ENCODE measurements at places on chromosomes 2 and 18. TPM values are rescaled to one million over a fixed set of nuclear protein-coding genes. Genes with fewer than 3 reads are reported as not detected.

GRCh38 chr2:45841752-45842407 lies 190.4 kb downstream of the PRKCE start:
- no peak for DNase-seq

- DNase-seq = no peak
Observed at GRCh38 chr18:53991202-53991601, 233.3 kb downstream of the MBD2 start.

DNA sequence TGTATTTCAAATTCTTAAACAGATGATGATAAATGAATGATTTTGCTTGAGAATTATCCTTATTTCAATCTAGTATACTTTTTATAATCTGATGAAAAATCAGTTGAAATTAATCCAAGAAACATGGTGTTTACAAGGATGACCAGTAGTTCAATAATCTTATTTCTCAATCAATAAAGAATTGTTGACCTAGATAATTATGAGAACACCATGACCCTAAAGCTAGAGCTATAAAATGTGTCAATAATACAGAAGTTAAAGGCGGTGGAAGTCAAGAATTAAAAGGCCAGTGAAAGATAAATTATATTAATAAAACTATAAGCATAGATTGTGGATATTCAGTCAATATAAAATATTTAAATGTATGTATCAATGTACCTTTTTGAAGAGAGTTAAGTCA lies 667.4 kb upstream of the GCFC2 start:
- DNase-seq = no peak

- no peak for DNase-seq
Observed at GRCh38 chr18:12162786-12163185, 69.1 kb downstream of the ANKRD62 start.

GRCh38 chr2:176934131-176934530 lies 278.5 kb upstream of the HNRNPA3 start:
- DNase-seq = no peak

- DNase-seq = no peak
Observed at GRCh38 chr2:241161646-241162281, 11.5 kb downstream of the PPP1R7 start.

DNA sequence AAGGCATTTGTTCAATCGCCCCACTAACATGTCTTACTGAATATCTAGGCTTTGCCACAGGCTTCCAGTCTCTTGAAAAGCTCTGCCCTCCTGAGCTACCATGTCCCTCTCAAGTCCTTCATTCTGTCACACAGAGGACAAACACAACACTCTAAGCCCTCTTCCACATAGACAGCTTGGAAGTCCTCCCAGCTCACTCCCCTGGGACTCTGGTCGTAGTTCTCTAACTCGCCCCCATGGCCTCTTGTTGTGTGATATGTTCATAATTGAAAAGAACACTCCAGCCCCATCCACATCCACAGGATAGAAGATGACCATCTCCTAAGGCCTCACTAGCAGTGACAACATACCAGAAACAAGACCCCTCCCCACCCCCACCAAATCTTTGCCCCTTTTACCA lies 37.9 kb downstream of the BUB1 start:
- no peak for DNase-seq

GRCh38 chr2:6410313-6410712 lies 455.4 kb downstream of the CMPK2 start:
- DNase-seq = no peak

DNA sequence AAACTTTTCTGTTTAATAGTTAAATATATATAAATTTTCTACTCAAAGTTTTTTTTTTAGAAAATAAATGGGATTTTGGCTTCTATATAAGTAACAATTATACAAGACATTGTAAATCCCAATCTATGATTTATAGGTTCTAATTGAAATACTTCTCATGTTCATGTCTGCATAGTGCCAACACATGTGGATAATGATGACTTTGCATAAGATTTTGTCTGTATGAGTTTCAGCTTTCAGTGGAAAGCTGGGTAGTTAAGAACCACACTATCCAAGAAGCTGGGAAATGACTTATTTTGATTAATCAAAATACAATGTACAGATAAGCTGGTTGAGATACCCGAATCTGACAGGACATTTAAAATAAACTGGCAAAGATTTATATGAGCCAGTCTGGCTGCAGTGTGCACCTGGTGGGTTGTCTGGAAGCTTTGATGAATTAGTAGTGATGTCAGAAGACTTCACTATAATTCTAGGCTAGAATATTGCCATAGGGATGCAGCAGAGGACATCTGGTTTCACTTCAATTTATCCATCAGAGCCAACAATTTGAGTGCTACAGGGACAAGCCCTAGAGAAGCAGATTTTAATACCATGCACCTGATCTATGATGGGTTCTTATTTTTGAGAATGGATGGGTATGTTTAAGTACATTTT lies 45.4 kb downstream of the EML6 start:
- DNase-seq = no peak

GRCh38 chr2:38720613-38721241 lies 30.4 kb downstream of the SRSF7 start:
- no peak for DNase-seq

- DNase-seq = no peak
Observed at GRCh38 chr2:137229834-137230233, 464.5 kb downstream of the THSD7B start.

DNA sequence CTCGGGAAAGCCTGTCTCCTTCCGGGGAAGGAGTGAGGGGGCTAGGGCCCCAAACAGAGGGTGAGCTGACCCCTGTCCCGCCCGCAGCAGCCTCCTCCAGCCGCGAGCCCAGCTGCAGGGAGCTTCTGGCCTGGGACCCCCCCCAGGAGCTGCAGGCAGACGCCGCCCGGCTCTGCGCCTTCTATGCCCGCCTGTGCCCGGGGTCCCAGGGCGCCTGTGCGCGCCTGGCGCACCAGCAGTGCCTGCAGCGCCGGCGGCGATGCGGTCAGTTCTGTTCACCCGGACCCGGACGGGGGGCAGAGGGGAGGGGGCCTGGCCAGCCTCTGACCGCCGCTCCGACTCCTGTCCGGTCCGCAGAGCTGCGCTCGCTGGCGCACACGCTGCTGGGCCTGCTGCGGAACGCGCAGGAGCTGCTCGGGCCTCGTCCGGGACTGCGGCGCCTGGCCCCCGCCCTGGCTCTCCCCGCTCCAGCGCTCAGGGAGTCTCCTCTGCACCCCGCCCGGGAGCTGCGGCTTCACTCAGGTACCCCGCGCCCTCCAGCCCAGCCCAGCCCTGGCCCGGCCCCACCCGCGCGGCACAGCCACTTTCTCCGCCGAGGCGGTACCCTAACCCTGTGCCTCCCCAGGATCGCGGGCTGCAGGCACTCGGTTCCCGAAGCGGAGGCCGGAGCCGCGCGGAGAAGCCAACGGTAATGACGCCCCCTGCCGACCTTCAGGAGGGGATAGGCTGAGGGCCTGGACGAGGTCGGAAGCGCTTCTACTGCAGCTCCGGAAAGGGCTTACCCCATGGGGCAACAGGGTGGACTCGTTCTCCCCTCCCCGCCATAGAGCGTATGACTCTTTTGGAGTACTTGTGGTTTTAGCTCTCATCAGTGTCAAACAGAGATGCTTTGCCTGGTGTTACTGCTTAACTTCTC lies 2.0 kb upstream of the CHRND start:
- DNase-seq = peak; percentile 4

- no peak for DNase-seq
Observed at GRCh38 chr2:116820986-116821385, 993.5 kb upstream of the DDX18 start.

DNA sequence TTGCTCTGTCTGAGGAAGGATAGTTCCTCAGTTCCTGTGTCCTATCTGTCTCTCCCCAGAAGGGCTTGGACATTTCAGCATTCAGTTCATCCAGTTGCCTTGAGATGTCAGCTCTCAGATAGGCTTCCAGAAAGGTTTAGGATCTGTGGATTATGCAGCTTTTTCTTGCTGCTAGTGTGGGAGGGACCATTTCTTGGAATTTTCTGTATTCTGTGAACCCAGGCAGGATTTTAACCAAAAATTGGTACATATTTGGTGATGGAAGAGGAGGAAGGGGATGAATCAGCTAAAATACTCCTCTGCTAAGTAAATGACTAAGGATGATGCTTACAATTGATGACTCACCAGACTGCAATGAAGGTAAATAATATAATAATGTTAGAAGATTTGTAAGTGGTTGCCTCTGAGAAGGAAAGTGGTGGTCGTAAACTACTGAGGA lies 58.6 kb upstream of the DOCK10 start:
- DNase-seq = no peak

- no peak for DNase-seq
Observed at GRCh38 chr18:41324934-41325333, 630.1 kb upstream of the PIK3C3 start.

DNA sequence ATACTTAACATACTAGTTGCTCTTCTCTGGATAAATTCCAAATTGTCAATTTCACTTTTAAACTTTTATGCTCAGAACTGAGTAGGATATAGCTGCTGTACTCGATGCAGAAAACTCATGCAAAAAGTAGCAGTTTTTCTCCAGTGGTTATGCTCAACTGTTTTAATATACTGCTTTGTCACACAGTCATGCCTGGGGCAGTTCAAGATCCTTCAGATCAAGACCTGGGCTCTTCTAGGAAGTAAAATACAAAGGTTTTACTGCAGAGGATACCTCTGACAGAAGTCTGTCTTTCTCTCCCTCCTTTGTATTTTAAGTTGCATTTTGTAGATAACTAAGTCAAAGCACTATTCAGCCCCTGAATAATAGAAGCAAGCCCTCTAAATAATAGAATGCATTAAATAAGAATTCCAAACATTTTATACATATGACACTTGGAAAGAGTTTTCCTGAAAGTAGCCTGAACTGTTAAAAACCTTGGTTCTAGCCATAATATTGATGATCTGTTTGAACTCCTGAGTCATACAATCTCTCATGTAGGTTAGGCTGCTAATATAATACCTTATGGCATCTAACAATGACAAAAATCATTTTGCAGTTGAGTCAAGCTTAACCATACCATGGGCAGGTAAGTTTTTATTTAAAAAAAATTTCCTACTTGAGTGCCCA lies 183.3 kb upstream of the TRIB2 start:
- no peak for DNase-seq

DNA sequence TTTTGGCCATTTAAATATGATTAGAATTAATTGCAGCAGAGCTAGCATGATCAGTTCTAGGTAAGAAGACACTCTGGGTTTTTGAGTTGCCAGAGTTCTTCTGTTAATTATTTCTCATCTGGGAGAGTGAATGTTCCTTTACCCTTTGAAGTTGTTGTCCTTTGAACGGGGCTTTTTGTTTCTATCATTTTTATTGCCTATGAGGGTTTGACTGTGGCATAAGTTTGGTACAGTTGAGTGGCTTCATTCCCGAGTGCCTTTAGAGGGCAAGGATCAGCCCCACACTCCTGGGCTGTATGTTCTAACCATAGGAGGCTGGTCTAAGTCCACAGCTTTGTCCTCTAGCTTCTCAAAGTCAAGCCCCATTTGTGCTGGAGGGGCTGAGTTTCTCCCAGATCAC lies 804.3 kb downstream of the KCNJ3 start:
- no peak for DNase-seq

DNA sequence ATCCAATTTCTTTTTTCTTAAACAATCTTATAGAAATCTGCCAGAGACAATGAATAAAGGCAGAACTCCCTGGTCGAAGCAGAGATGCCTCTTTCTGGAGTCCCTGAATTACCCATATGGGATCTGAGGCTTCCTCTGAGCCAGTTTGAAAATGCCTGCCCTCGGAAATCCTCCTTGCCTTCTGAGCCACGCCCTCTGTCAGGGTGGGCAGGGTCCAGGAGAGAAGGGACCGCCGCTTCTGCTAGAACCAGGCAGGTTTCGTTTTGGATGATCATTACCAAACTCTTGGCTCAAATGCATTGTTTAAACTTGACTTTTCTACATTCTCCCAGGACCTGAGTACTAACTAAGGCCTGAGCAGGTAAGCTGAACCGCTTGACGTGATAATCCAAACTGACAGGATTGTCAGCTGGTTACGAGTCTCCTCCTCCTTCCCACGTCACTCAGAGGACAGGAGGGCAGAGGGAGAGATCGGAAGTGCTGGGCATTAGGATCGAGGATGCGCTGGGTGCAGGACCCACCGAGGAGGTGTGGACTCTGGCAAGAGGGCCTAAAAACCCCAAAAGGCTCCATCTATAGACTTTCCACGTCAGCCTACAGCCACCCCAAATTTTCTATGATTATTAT lies 128.4 kb downstream of the KLHL29 start:
- no peak for DNase-seq

- no peak for DNase-seq
Observed at GRCh38 chr2:98875081-98875728, 60.8 kb downstream of the CRACDL start.

GRCh38 chr2:149021761-149022160 lies 16.7 kb upstream of the LYPD6B start:
- DNase-seq = no peak

DNA sequence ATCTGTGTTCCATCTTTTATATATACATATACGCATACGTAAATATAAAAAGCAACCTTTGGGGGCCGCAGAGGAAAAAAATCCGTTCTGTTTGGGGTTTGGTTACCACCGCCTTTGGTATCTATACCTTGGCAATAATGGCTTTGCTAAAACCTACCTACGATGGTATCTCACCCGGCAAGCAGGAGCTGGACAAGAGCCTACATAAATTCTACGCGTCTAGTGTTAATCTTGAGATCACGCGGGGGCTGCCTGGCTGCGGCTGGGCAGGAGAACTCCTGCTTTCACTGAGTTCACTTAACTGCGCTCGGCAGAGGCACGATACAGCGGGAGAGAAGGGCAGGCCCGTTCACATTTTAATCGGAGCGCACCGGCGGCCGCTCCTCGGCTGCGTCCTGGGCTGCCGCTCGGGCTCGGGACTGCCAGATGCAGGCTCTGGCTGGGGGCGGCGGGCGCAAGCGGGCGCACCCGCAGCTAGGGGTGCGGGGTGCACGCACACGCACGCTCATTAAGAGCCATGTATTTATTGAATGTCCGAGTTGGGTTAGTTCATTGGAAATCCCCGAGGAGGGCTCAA lies 1.7 kb upstream of the POU3F3 start:
- DNase-seq = no peak

DNA sequence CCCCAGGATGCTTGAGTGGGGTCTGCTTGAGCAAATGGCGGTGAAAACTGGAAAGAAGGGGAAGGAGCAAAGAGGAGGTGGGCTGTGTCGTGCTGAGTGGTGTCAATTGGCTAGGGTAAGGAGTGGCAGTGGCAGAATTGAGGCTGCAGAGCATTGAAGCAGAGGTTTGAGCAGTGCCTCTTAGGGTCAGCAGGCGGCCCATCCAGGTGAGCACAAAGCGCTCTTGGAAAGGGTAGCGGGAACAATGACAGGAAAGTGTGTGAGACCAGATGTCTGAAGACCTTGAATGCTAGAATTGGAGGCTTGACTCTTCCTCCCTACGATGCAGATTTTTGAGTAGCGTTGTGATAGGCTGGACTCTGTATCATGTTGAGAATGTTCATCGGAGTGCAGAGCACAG lies 39.3 kb upstream of the IL1R1 start:
- DNase-seq = no peak

GRCh38 chr18:79334496-79335233 lies 61.1 kb upstream of the NFATC1 start:
- DNase-seq = no peak

- DNase-seq = no peak
Observed at GRCh38 chr2:111640480-111640879, 243.5 kb downstream of the ANAPC1 start.

Gene DNAJC27
- total RNA-seq = 22.0 TPM

Gene SNORC
- total RNA-seq = 3.6 TPM

Gene KCNIP3
- not detected for total RNA-seq

Gene LIMS1
- total RNA-seq = 25.3 TPM

Gene KYNU
- 23.4 TPM for total RNA-seq

Gene MAP3K19
- total RNA-seq = not detected

Gene KIAA2012
- total RNA-seq = not detected

Gene THSD7B
- not detected for total RNA-seq

Gene LRRC30
- not detected for total RNA-seq

Gene CERKL
- not detected for total RNA-seq

Gene RAB31
- total RNA-seq = 2.3 TPM

Gene POTEJ
- total RNA-seq = not detected

Gene ITGA6
- 14.0 TPM for total RNA-seq

Gene DIS3L2
- 74.2 TPM for total RNA-seq

Gene NRP2
- total RNA-seq = 3.3 TPM

Gene CD8B2
- total RNA-seq = not detected

All from naive thymus-derived CD4-positive, alpha-beta T cell (primary cell).